ENCODE measurements at places on chromosomes 3 and 15. TPM values are rescaled to one million over a fixed set of nuclear protein-coding genes. Genes with fewer than 3 reads are reported as not detected.

GRCh38 chr3:64901522-64901885 is 213.7 kb upstream of the ADAMTS9 start:
- no peaks in the 10 kb centered on the region for H3K4me1 ChIP-seq
- no peak overlapping the region for H3K27ac ChIP-seq
- no peak for DNase-seq
- H3K36me3 ChIP-seq, result no peaks in the 10 kb centered on the region

DNA sequence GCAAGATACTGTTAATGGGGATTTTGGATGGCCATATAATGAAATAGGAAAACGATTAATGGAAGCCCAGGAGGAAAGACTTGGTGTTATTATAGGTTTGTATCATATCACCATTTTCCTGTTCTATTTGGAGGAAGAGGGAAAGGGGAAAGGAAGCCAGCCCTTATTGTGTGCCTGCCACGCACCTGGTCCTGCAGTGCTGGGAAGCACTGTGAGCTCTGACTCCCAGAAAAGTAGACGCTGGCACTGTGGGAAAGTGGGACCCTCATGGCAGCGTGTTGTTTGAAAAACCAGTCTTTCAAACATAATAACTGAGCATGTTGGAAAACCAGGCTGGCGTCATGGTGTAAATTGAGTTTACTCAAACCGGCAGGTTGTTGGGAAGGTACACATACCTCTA is 22.0 kb downstream of the CGNL1 start:
- H3K4me3 ChIP-seq, result no peak overlapping the region
- no peaks in the 10 kb centered on the region for H3K4me1 ChIP-seq
- no peaks in the 10 kb centered on the region for H3K36me3 ChIP-seq
- H3K27ac ChIP-seq, result no peak overlapping the region
- DNase-seq, result no peak
- no peaks in the 10 kb centered on the region for H3K27me3 ChIP-seq

The ZKSCAN7 gene
- 6.7 TPM for total RNA-seq

DNA sequence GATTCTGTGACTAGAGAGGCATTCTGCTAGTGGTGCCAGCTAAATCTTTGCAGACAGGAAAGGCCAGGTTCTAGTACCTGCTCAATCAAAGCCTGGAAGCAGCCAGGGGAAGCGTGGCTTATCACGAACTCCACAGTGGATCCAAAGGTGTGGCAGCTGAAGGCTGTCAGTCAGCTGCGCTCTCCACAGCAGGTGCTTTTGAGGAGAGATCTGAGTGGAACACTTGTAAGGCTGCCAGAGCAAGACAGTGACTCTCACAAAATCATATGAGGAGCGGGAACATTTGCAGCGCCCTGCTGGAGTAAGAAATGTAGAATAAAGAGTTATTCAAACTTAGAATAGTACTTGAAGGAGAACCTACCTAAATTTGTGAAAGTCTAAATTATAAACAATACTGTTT is 5.0 kb upstream of the DPH6 start:
- DNase-seq, result no peak
- no peaks in the 10 kb centered on the region for H3K27me3 ChIP-seq
- no peak overlapping the region for H3K27ac ChIP-seq
- H3K4me1 ChIP-seq, result no peaks in the 10 kb centered on the region

The CYP1A2 gene
- not detected for total RNA-seq

- H3K36me3 ChIP-seq, result no peaks in the 10 kb centered on the region
- no peak for DNase-seq
- H3K27me3 ChIP-seq, result no peaks in the 10 kb centered on the region
- no peaks in the 10 kb centered on the region for H3K4me1 ChIP-seq
These were observed 577.9 kb upstream of the EPHA6 start for GRCh38 chr3:96236522-96236921.

DNA sequence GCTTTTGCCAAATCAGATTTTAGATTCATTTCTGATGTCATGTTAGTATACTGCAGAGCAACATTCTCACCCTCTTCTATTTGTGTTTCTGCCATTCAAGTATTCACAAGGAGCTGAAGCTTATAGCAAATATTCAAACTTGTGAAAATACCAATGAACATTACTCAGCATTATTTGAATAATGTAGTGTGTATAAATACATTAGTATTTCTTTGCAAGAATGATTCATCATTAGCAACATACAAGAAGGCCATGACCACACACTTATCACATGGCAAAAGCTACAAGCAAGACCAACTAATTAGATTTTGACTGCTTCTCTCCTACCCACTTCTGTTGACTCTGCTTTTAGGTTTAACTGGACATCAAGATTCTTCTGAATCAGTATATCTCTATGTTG is 124.9 kb downstream of the IGSF11 start:
- no peaks in the 10 kb centered on the region for H3K27me3 ChIP-seq
- H3K4me3 ChIP-seq, result no peak overlapping the region
- H3K27ac ChIP-seq, result no peak overlapping the region
- H3K36me3 ChIP-seq, result no peaks in the 10 kb centered on the region
- no peaks in the 10 kb centered on the region for H3K4me1 ChIP-seq
- no peak for DNase-seq

DNA sequence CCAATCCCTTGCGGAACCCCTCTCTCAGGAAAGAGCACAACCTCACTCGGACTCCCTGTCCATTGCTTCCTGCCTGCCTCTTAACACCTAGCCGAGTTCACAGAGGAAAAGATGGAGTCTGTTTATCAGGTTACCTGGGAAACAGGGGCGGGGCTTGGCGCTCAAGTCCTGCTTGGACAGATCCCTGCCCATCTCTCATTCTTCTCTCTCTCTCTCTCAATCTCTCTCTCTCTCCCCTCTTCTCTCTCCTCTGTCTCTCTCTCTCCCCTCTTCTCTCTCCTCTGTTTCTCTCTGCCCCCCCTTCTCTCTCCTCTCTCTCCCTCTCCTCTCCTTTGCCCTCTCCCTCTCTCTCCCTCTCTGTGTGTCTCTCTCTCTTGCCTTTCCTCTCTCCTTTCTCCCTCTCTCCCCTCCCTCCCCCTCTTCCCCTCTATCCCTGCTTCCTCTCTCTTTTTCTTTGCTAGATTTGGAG is at the start of gene EFHB:
TSS of gene EFHB (minus strand) at position 120 of the 469 bp plus-strand sequence. CDS start 199 bp downstream, outside the sequence.
- H3K27me3 ChIP-seq, result peaks cover 5% of the 10 kb centered on the region
- no peaks in the 10 kb centered on the region for H3K36me3 ChIP-seq
- no peak within 1 kb of the TSS for H3K4me3 ChIP-seq

The CLEC3B gene
- 55.7 TPM for total RNA-seq

DNA sequence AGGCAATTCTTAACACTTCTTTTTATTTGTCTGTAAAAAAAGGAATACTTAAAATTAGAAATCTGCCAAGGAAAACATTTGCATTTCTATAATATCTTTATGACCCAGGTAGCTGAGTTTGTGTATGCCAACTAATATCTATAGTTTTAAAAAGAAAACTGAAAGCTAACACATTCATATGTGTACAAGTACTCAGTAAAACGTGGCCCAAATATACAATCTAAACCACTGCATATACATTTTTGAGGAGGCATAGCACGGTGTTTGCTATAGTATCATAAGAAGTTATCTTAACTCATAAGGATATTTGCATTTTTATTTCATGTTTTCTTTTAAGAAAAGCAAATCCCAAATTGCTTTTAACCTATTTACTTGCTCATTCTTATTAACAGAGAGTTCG is 172.7 kb downstream of the ZBTB20 start:
- no peaks in the 10 kb centered on the region for H3K36me3 ChIP-seq
- DNase-seq, result no peak
- H3K4me1 ChIP-seq, result no peaks in the 10 kb centered on the region
- no peak overlapping the region for H3K4me3 ChIP-seq
- H3K27me3 ChIP-seq, result no peaks in the 10 kb centered on the region

DNA sequence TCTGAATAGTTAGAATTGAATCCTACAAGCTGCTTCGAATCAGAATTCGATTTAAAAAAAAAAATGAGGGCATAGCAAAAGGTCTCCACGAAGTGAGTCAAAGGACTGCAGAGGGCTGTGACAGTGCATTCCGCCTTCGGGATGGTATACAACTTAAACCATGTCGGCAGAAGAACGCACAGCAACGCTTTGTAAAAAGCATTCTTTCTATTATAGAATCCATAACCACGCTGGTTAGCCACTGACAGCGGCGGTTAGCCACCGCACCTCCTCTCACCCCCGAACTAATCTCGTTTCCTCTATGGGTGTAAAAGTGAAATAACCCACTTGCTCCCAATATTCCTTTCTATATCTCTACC is 664 bp upstream of the PIK3CA start:
- H3K4me1 ChIP-seq, result no peaks in the 10 kb centered on the region
- peak overlapping the region; percentile 99 for H3K27ac ChIP-seq
- no peaks in the 10 kb centered on the region for H3K36me3 ChIP-seq
- H3K4me3 ChIP-seq, result peak overlapping the region; percentile 97
- no peak for DNase-seq

- H3K36me3 ChIP-seq, result no peaks in the 10 kb centered on the region
- H3K4me1 ChIP-seq, result no peaks in the 10 kb centered on the region
- no peak overlapping the region for H3K27ac ChIP-seq
- DNase-seq, result no peak
- no peaks in the 10 kb centered on the region for H3K27me3 ChIP-seq
These were observed 49.2 kb downstream of the CTXND1 start for GRCh38 chr15:80202641-80203360.

DNA sequence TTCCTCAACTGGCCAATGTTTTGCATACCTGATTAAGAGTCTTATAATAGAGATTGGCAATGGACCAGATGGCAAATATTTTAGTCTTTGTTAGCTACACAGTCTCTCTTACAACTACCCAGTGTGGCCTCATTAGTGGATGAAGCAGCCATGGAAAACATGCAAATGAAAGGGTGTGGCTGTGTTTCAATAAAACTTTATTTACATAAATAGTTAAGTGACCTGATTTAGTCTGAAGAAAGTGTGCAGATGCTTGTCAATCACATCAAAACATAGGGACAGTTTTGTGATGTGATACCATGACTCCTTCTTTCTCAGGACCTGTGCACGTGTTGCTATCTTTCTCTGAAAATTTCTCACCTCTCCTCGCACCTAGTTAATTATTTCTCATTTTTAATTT is 309.8 kb upstream of the GRM7 start:
- no peaks in the 10 kb centered on the region for H3K4me1 ChIP-seq
- DNase-seq, result no peak
- no peaks in the 10 kb centered on the region for H3K27me3 ChIP-seq
- H3K27ac ChIP-seq, result no peak overlapping the region

The TMEM207 gene
- not detected for total RNA-seq

The FBLN2 gene
- 43.5 TPM for total RNA-seq

GRCh38 chr15:39226169-39226937 is 354.5 kb upstream of the THBS1 start:
- H3K4me1 ChIP-seq, result no peaks in the 10 kb centered on the region
- H3K27ac ChIP-seq, result no peak overlapping the region
- H3K36me3 ChIP-seq, result no peaks in the 10 kb centered on the region
- no peak for DNase-seq
- H3K4me3 ChIP-seq, result no peak overlapping the region

DNA sequence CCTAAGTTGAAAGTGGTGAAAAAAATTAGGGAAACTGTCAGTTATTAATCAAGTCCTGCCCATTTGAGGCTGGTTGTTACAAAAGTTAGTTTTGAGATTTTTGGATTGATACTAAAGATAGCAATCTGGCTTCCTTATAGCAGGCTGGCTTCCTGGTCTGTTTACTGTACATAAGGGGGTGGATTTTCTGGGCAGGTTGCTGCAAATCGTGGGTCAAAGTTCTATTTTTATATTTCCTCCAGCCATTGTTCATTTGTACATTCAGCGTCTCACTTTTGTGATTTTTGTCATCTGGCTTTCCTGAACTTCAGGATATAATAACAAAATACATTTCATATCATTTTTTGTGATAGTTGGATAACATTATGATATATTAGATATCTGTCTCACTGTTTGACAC is 49.5 kb downstream of the CLDN1 start:
- no peak overlapping the region for H3K27ac ChIP-seq
- no peaks in the 10 kb centered on the region for H3K4me1 ChIP-seq
- no peak overlapping the region for H3K4me3 ChIP-seq
- no peak for DNase-seq
- H3K27me3 ChIP-seq, result no peaks in the 10 kb centered on the region

- peak overlapping the region; percentile 14 for H3K27ac ChIP-seq
- DNase-seq, result no peak
- H3K4me1 ChIP-seq, result peaks cover 9% of the 10 kb centered on the region
- no peaks in the 10 kb centered on the region for H3K36me3 ChIP-seq
- H3K4me3 ChIP-seq, result no peak overlapping the region
- H3K27me3 ChIP-seq, result no peaks in the 10 kb centered on the region
These were observed 10.5 kb downstream of the LRRK1 start for GRCh38 chr15:100929641-100930042.

Data from breast epithelium (tissue), 4 donors.